ENCODE measurements at places on chromosomes 2 and 18.

DNA sequence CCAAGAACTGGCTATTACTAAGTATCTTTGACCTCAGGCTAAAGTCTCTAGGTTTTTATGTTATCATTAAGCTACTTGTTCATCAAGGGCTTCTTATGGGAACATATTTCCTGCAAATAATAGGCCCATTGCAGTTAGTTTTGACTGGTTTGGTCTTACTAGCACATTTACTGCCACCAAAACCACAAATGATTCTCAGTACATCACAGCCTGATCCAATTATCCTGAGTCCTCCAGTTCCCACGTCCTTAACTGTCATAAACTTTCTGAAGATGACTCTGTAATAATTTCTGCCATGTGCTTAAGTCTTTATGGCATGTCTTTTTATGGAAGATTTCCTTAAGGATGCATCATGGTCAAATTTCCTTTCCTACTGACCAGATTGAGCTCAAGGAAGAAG is 123.3 kb upstream of the TANK start:
- DNase-seq = no peak

GRCh38 chr18:27223526-27224291 is 38.6 kb upstream of the CHST9 start:
- DNase-seq = no peak

DNA sequence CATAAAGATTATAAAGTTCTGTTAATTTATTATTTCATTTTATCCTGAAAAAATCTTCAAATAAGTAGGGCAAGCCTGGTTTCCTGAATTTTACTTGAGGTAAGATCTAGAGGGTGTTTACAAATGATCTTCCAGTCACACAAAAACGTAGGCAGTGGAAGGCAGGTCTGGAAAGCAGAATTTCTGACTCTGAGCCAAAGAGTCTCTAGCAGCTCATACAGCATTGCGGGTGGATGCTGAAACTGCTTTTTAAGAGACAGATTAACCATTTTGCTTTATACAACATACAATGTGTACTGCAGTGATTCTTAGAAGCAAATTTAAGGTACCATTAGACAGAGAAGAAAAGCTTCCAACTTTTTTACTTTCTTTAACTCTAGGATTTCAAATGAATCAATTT is 117.0 kb downstream of the FTCDNL1 start:
- no peak for DNase-seq

DNA sequence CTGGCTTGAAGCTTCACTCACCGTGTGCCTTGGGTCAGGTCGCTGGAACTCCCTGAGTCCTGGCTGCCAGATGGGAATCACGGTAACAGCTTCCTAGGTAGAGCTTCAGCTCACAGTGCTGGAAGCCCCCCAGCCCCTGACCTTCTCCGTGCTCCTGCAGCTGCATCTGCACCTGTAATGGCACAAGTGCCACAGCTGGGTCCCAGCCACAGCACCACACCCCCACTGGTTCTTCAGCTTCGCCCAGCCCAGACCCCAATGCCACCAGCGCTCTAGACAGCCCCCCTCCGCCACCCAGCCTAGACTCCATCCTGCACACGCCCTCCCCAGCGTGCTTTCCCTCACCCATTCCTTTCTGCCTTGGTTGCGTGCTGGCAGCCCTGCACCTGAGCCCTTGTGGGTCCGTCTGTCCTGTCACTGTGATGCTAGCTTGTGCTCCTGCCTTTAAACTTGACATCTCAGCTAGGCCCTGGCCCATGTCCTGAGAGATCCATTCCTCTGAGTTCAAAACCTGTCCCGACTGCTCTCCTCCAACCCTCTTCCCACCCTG is 7.6 kb upstream of the ESPNL start:
- no peak for DNase-seq

DNA sequence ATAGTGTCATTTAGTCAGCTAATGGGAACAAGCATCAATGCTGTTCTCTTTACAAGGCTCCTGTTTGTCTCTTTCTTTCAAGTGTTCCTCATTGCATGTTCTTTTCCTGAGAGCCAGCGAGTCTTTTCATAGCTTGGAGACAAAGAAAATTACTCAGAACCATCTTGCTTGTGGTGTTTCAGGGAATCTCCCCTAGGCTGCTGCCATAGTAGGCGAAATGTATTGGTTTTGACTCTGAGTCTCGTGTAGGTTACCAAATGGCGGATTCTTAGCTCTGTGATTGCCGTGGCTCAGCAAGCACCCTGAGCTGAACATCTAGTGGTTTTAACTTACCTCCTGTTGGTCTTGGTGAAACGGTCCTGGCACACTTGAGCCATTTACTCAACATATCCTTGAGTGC is 68.7 kb downstream of the RHBDD1 start:
- DNase-seq = no peak

- DNase-seq = no peak
These were observed 11.2 kb downstream of the TMEM37 start for GRCh38 chr2:119442850-119443249.

DNA sequence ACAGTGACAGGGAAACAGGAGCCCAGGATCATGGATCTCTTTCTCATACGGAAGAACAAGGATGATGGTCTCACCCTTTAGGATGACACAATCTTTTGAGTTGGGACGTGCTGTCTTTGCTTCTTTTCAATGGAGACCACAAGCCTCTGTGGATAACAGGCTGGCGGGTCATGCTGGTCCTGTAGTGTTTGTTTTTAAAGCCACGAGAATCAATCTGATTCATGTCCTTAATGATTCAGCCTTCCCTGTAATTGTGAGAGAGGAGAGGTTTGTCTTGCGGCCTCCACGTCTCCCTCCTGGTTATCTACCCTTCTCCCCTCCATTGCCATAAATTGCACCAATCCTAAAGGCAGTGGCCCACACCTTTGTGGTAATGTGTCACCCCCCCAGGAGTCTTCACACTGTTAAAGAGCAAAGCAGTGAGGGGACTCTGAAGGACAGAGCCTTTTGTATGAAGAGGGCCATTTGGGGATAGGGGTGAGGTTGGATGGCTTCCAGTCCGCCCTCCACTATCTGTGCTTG is 87.7 kb upstream of the TGFA start:
- no peak for DNase-seq

DNA sequence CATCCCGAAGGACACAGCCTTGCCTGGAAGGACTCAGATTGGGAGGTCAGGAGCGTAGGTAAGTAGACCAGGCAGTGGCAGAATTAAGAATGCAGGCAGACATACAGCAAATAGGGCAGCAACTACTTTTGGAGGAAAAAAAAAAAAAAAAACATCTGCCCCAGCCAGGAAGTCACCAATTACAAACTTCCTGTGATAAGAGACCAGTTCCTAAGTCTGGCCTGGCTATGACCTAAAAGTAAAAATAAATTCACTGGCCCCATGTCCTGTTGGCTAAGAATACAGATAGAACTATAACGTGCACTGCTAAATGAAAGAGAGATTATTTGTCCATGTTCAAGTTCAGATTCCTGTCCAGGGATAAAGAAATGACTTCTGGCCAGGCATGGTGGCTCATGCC is 45.2 kb upstream of the NOSTRIN start:
- DNase-seq = no peak

- DNase-seq = no peak
These were observed 574.7 kb upstream of the SLC8A1 start for GRCh38 chr2:41026613-41027012.

- peak; percentile 11 for DNase-seq
These were observed 11.0 kb downstream of the TTN start for GRCh38 chr2:178796079-178796677.

GRCh38 chr2:150528861-150529801 is 41.7 kb upstream of the RND3 start:
- DNase-seq = no peak

GRCh38 chr2:152284398-152284797 is 50.6 kb upstream of the FMNL2 start:
- no peak for DNase-seq

- DNase-seq = no peak
These were observed 49.8 kb upstream of the ALPP start for GRCh38 chr2:232328516-232329460.

- DNase-seq = peak; percentile 70
These were observed 21.6 kb downstream of the HPCAL1 start for GRCh38 chr2:10324095-10324832.

GRCh38 chr18:69900941-69901340 is 46.7 kb downstream of the CD226 start:
- no peak for DNase-seq

- DNase-seq = no peak
These were observed 552.9 kb upstream of the TNP1 start for GRCh38 chr2:217412721-217413120.
